NCI-H1694 treated with DMSO at 0.1 percent for 48 hours (cell line): ENCODE measurements at places on chromosomes 13 and 19.
A peak's percentile ranks its signal among the peaks of the same experiment; 100 is the strongest.

DNA sequence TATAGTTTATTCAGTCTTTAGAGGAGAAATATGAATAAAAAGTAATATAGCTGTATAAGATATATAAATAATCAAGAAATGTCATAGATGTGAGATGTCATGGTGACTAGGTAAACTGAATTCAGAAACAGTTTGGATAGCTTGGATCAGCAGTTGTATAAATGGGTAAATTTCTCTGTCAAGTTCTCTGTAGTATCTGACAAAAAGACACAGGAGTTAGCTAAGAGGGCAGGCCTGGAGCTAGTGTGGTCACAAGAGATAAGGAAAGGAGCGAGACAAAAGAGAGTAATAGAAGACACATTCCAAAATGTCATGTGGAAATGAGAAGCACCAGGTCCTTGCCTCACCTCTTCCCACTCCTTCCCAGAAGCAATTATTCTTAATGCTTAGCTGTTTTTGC lies 349.0 kb downstream of the LMO7 start:
- DNase-seq, result no peak

GRCh38 chr13:101339202-101339601 lies 77.1 kb downstream of the NALCN start:
- no peak for DNase-seq

- no peak for DNase-seq
These were observed 14.4 kb downstream of the SPINT2 start for GRCh38 chr19:38278751-38279150.

GRCh38 chr19:32543115-32543900 lies 37.7 kb upstream of the PDCD5 start:
- no peak for DNase-seq

DNA sequence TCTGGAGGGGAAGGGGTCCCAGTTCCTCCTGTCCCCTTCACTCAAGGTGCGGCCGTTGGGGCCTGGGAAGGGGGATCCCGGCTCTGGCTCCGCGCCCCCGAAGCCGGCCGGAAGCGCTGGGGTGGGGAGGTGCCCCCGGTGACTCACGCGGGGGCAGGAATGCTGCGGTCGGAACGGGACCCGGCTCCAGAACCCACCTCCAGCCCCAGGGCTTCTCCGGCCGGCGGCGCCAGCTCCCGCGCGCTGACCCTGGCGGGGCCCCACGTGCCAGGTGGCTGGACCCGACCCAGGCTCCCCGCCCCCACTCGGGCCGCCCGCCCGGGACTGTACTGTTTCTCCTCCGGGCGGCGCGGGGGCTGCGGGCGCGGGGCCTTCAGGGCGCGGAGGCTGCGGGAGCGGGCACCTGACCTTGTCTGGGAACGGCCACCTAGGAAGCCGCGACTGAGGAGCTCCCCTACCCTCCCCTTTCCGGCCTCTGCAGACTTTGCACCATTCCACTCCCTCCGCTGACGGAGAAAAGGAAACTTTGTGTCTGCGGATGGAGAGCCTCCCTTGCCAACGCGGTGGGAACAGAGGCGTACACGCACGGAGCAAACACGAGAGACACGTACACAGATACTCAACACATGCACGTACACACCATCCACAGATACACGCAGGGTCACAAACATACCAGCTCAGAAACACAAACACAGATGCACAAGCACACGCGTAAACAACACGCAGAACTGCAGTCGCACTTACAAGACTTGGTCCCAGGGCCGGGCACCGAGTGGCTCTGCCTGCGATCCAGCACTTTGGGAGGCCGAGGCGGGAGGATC lies 7.2 kb downstream of the AXL start:
- no peak for DNase-seq

- DNase-seq, result peak; percentile 11
These were observed 2.3 kb upstream of the LCP1 start for GRCh38 chr13:46184277-46184699.

GRCh38 chr13:86445672-86446071 lies 646.5 kb upstream of the SLITRK6 start:
- no peak for DNase-seq
